CD4-positive, alpha-beta memory T cell (primary cell): ENCODE measurements at places on chromosomes 6 and 20. TPM values are rescaled to one million over a fixed set of nuclear protein-coding genes. Genes with fewer than 3 reads are reported as not detected.
A peak's percentile ranks its signal among the peaks of the same experiment; 100 is the strongest.

- DNase-seq = no peak
- no peaks in the 10 kb centered on the region for H3K27me3 ChIP-seq
- no peaks in the 10 kb centered on the region for H3K4me1 ChIP-seq
These were observed 1.1 kb downstream of the COX4I2 start for GRCh38 chr20:31638816-31639215.

- no peak overlapping the region for H3K4me3 ChIP-seq
- H3K4me1 ChIP-seq = no peaks in the 10 kb centered on the region
These were observed 102.3 kb downstream of the ARHGAP18 start for GRCh38 chr6:129607581-129608186.

The CPNE5 gene
- total RNA-seq = 0.47 TPM

DNA sequence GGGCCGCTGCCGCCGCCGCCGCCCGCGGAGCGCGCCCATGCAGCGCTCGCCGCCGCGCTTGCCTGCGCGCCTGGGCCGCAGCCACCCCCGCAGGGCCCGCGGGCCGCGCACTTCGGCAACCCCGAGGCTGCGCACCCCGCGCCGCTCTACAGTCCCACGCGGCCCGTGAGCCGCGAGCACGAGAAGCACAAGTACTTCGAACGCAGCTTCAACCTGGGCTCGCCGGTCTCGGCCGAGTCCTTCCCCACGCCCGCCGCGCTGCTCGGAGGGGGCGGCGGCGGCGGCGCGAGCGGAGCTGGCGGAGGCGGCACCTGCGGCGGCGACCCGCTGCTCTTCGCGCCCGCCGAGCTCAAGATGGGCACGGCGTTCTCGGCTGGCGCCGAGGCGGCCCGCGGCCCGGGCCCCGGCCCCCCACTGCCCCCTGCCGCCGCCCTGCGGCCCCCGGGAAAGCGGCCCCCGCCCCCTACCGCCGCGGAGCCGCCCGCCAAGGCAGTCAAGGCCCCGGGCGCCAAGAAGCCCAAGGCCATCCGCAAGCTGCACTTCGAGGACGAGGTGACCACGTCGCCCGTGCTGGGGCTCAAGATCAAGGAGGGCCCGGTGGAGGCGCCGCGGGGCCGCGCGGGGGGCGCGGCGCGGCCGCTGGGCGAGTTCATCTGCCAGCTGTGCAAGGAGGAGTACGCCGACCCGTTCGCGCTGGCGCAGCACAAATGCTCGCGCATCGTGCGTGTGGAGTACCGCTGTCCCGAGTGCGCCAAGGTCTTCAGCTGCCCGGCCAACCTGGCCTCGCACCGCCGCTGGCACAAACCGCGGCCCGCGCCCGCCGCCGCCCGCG lies 730 bp downstream of the INSM1 start:
- H3K27me3 ChIP-seq = no peaks in the 10 kb centered on the region
- H3K4me1 ChIP-seq = no peaks in the 10 kb centered on the region
- DNase-seq = no peak
- no peak overlapping the region for H3K4me3 ChIP-seq
- H3K27ac ChIP-seq = no peak overlapping the region

The CD40 gene
- 2.5 TPM for total RNA-seq

DNA sequence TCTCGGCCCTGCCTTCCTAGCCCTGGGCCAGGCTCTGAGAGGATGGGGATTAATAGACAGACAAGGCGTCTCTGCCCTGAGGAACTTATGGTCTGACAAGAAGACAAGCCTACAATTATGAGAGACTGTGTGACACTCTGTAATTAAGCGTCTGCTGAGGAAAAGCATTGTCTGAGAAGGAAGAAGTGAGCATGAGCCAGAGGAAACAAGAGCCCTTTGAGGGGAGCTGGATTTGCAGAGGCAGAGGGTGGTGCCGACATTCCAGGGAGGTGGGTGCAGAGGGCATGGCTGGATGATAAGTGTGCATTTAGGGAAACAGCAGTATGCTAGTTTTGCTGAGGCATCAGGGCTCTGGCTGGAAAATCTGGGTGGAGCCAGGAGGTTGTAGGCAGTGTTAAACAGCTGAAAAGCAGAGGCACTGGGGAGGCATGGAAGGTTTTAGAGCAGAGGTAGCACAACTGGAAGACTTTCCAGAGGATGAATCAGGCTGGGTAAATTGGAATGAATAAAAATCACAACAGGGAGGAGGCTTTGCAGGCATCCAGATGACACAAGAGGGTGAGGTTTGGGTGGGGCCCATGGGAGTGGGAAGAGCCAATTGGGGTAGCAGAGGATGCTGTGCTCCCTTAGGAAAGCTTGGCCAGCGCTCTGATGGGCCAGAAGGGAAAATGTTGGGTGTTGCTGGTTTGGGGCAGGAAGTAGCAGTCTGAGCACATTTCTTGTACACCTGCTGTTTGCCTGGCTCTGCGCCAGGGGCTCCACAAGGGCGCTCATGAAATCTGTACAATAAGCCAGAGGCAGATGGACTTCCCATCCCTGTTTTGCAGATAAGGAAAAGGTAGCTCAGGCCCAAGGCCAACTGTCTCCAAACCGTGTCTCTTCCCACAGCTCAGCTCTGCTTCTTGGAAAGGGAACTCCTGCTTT lies 74.0 kb upstream of the MYL9 start:
- no peaks in the 10 kb centered on the region for H3K27me3 ChIP-seq
- DNase-seq = peak; percentile 55
- H3K4me3 ChIP-seq = no peak overlapping the region

GRCh38 chr6:137589067-137589848 lies 95.1 kb upstream of the OLIG3 start:
- H3K27ac ChIP-seq = no peak overlapping the region
- no peaks in the 10 kb centered on the region for H3K36me3 ChIP-seq
- H3K4me3 ChIP-seq = no peak overlapping the region

The DCDC2 gene
- 0.47 TPM for total RNA-seq

DNA sequence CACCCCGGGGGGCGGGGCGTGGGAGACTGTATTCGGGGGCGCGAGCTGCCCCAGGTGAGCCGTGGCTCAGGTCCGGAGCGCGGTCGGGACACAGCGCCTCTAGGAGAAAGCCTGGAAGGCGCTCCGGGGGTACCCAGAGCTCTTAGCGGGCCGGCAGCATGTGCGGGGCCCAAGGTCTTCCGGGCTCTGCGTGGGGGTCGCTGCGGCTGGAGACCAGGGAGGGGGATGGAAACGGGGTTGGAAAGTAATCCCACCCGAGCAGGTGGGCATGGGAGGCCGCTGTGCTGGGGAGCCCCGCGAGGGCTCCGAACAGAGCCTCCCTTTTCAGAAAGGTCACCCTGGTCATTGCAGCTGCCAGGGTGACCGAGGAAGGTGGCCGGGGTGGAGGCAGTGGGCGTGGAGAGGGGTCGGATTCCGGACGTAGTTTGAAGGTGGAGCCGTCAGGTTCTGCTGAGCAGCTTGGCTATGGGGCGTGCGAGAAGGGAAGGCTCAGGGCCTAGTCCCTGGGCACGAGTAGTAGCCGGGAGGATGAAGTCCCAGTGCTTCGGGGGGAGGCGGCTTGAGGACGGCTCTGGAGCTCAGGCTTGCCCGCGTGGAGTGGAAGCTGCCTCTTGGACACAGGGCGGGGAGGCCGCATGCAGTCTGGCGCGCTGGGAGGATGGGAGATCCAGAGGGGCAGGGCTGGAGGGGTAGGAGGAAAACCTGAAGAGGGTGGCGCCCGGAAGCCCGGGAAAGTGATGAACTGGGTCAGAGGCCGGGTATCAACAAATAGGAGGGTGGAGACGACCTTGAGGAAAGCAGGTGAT lies at the start of gene SIRT5:
Gene SIRT5, plus strand, starts transcription at position 31 of the 806 bp plus-strand sequence. CDS start 9,510 bp downstream, outside the sequence.
- H3K4me3 ChIP-seq = peak within 1 kb of the TSS; percentile 70
- no peaks in the 10 kb centered on the region for H3K36me3 ChIP-seq
- peak; percentile 79 for DNase-seq
- H3K27ac ChIP-seq = peak within 1 kb of the TSS; percentile 89
- H3K27me3 ChIP-seq = no peaks in the 10 kb centered on the region

DNA sequence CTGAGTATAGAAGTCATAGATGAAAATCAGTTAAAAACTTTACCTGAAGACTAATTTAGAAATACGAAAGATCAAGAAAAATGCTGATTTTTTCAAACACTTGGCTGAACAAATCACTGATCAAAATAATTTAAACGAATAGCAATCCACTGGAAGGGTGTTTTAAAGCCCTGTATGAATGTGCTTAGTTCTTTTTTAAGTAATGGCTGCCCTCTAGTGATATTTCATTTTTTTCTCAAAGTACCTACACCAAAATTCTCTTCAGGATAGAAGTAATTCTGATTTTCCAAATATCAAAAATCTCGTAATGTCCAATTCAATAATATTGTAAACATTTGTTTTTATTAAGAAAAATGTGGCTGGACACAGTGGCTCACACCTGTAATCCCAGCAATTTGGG lies 32.5 kb downstream of the AKAP7 start:
- H3K27ac ChIP-seq = no peak overlapping the region
- H3K4me1 ChIP-seq = no peaks in the 10 kb centered on the region
- no peaks in the 10 kb centered on the region for H3K27me3 ChIP-seq

DNA sequence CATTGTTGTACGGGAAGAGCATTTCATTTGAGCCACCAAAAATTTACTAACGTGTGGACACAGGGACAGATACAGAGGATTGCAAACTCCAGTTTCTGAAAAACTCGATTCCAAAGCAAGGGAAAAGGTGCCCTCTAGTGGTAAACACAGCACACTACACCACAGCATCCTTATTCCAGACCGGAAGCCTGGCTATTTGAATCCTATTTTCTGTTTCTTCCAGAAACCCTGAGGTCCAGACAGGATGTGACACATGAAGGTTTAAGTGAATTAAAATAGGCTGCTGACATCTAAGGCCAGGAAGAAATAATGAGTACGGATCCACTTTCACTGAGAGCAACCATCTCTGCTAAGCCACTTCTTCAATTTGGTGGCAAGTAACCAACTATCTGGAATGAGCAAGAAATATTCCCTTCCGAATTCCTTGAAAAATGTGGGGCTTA lies 31.8 kb upstream of the GMPR start:
- no peaks in the 10 kb centered on the region for H3K27me3 ChIP-seq
- H3K4me3 ChIP-seq = no peak overlapping the region
- H3K4me1 ChIP-seq = no peaks in the 10 kb centered on the region

GRCh38 chr6:116971959-116972358 lies 94.9 kb downstream of the RFX6 start:
- peak; percentile 2 for DNase-seq
- no peaks in the 10 kb centered on the region for H3K36me3 ChIP-seq
- H3K4me1 ChIP-seq = no peaks in the 10 kb centered on the region
- no peak overlapping the region for H3K4me3 ChIP-seq
- no peaks in the 10 kb centered on the region for H3K27me3 ChIP-seq

GRCh38 chr6:142302421-142303175 lies 791 bp downstream of the ADGRG6 start:
- H3K36me3 ChIP-seq = no peaks in the 10 kb centered on the region

DNA sequence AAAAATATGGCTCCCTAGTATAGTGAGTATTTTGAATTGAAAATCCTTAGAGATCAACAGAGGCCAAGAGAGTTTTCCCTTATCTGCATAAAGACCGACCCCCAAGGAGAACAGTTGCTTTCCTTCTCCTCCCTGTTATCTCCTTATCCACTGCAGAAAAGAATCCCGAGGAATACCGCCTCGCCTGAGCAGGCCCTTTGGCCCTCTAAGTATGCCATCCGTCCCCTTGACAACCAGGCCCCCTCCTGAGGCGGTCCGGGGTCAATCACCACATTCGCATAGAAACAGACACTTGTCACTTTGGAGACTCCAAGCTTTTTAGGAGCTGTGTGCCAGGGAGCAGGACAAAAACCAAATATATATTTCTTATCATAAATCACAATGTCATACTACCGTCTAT lies 15.9 kb upstream of the GGTLC1 start:
- H3K4me1 ChIP-seq = no peaks in the 10 kb centered on the region
- no peak overlapping the region for H3K27ac ChIP-seq
- H3K27me3 ChIP-seq = no peaks in the 10 kb centered on the region

The GPR63 gene
- total RNA-seq = 1.9 TPM

DNA sequence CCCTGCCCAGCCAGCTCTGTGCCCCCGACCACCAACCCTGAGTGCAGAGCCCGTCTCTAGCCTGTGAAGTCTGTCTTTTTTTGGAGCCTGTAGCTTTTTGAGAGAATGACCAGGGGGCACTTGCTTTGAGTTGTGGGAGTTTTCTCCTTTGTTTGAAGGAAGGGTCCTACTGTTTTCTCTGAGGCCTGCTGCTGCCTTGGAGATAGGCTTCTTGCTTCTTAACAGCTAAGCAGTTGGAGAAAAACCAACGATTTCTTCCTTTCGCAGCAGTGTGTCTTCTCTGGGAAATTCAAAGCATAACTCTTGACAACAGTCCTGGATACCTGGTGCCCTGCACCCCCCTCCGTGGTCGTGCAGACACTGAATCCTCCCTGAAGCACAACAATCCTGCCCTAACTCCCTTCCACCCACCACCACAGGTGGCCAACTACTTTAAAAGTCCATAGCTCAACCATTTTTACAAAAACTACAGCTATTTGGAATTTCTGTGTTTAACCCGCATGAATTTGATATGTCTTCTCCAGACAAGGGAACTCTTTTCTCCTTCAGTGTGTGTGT lies 61.0 kb downstream of the FAM50B start:
- H3K27ac ChIP-seq = no peak overlapping the region
- H3K27me3 ChIP-seq = no peaks in the 10 kb centered on the region
- H3K4me3 ChIP-seq = no peak overlapping the region
- H3K4me1 ChIP-seq = peaks cover 27% of the 10 kb centered on the region

The MCM8 gene
- 11.1 TPM for total RNA-seq

- no peak overlapping the region for H3K27ac ChIP-seq
- no peak overlapping the region for H3K4me3 ChIP-seq
- no peak for DNase-seq
- H3K27me3 ChIP-seq = no peaks in the 10 kb centered on the region
- no peaks in the 10 kb centered on the region for H3K4me1 ChIP-seq
These were observed 123.6 kb upstream of the LRFN2 start for GRCh38 chr6:40710626-40711330.

The SRSF3 gene
- 350 TPM for total RNA-seq

The FAM209A gene
- 4.2 TPM for total RNA-seq

The BPIFB2 gene
- not detected for total RNA-seq

The COL9A1 gene
- total RNA-seq = not detected

DNA sequence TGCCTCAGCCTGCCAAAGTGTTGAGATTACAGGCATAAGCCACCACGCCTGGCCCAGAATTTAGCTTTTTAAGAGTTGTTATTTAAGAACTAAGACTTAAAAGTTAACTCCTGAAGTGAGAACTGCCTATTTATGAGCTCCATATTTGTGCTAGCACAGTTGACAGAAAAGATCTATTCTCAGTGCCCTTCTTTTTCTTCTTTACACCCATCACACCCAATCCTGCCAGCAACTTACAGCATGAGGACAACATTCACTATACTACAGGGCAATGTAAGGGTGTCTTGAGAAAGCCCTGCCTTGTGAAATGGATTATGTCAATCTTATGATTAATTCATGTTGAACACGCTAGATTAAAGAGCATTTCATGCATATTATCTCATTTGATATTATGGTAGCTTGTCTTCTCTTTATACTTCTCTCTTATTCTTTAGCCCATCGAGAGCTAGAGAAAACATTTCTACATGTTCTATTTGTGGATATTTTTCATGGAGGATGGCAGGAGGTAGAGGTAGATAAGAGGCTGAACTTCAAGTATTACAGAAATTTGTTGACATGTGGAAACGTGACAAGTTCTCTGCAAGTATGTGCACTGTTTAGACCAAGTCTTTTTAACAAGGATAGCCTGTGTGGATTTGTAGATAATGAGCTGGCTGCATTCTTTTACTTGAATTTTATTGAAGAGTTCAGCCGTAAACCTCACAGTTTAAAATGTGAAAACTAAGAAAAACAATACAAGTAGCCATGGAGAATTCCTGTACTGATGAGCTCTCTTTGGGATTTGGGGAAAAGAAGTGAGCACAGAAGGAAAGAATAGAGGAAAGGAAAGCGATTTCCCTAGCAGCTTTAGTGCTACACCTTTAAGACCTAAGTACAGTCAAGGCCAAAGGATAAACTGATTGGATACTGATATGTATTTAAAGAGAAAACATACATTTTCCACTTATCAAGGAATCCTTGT lies 212.2 kb downstream of the ARHGAP18 start:
- no peaks in the 10 kb centered on the region for H3K36me3 ChIP-seq
- no peaks in the 10 kb centered on the region for H3K27me3 ChIP-seq
- no peak for DNase-seq
- H3K4me1 ChIP-seq = peaks cover 21% of the 10 kb centered on the region
- no peak overlapping the region for H3K4me3 ChIP-seq
- no peak overlapping the region for H3K27ac ChIP-seq
